ENCODE measurements at places on chromosomes 16 and 17.

DNA sequence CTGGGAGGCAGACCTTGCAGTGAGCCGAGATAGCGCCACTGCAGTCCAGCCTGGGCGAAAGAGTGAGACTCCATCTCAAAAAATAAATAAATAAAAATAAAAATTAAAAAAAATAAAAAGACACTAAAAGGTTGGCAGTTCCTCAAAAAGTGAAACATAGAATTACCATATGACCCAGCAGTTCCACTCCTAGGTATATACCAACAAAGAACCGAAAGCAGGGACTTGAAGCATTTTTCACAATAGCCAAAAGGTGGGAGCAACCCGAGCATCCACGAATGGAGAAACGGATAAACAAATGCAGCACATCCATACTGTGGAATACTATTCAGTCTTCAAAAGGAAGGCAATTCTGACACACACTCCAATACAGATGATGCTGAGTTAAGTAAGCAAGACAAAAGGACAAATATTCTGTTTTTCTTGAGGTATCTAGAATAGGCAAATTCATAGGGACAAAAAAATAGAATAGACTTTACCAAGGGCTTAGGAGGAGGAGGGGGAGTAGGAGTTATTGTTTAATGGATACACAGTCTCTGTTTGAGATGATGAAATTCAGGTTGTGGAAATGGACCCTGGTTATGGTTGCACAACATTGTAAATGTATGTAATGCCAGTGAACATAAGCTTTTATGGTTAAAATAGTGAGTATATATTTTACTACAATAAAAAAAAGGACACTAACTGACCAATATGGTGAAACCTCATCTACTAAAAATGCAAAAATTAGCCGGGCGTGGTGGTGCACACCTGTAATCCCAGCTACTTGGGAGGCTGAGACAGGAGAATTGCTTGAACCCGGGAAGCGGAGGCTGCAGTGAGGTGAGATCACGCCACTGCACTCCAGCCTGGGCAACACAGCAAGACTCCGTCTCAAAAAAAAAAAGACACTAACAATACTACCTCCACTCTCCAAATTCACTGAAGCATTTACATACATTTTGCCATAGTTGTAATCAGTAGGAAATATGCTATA is 27.0 kb upstream of the SLC35B1 start:
- no peak for DNase-seq

GRCh38 chr17:29252101-29252791 is 5.6 kb downstream of the CRYBA1 start:
- DNase-seq, result no peak

DNA sequence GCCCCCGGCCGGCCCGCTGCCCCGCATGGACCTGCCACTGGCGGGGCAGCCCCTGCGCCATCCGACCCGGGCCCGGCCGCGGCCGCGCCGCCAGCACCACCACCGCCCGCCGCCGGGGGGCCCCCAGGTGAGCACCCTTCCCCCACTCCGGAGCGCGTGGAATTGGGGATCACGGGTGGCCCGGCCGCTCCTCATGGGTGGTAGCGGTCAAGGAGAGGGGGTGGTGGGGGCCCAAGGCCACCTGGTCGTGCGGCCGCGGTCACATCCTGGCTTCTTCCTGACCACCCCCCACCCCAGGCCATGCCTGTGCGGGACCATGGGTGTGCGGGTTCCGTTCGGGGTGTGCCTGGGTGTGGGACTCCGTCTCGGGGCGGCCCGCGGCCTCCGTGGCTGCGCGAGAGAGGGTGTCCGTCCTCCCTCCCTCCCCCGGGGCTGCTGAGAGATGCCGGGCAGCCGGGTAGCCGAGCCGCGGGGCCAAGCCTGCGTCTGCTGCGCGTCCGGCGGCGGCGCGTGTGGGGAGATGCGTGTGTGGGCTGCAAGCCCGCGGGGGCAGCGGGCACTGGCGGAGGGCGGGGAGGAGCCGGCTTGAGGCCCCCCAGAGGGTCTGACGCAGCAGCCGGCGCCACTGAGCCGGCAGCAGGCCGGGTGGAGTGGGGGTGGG is 6.8 kb downstream of the ACD start:
- peak; percentile 65 for DNase-seq

- no peak for DNase-seq
Measured at GRCh38 chr16:49754495-49755312, 101.2 kb downstream of the ZNF423 start.

DNA sequence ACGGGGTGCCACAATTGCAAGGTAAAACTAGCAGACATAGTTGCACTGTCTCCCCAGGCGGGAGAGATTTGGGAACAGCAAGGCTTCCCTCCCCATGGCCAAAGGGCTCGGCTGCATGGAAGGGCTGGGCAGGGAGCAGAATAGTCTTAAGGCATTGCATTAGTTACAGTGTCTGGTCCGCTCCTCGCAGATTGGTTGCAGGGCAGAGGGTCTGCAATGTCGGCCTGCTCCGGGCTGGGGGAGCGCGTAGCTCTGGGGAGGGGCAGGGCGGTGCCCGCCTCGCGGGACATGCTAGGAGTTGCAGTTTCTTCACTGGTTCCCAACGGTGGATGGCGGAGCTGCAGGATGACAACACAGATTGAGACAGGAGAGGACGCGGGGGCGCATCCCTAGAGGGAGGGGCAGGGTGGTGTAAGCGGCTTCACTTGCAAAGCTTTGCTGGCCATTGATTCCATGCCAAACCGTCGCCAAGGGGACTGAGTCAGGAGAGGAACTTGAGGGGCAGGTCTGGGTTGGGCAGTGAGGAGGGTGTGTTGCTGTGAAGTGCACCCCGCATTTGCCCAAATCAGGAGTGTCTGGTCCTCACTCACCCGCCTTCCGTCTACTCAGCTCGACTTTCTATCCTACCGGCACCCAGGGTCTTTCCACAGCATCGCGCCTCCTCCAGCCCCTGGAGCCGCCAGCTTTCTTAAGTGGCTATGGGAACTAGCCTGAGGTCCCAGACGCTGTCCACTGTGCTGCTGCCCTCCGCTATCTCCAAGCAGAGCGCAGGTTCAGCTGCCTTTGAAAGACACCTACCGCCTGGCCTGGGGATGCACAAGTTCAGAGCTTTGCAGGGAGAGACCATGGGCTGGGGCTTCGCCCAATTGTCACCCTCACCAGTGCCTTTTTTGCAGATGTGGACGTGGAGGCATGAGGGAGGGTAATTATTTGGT is 1748.9 kb downstream of the TP53TG3F start:
- DNase-seq, result no peak

- peak; percentile 30 for DNase-seq
Measured at GRCh38 chr16:59632276-59632855, 898.2 kb upstream of the GOT2 start.

GRCh38 chr16:78490847-78491246 is 391.4 kb downstream of the WWOX start:
- no peak for DNase-seq

DNA sequence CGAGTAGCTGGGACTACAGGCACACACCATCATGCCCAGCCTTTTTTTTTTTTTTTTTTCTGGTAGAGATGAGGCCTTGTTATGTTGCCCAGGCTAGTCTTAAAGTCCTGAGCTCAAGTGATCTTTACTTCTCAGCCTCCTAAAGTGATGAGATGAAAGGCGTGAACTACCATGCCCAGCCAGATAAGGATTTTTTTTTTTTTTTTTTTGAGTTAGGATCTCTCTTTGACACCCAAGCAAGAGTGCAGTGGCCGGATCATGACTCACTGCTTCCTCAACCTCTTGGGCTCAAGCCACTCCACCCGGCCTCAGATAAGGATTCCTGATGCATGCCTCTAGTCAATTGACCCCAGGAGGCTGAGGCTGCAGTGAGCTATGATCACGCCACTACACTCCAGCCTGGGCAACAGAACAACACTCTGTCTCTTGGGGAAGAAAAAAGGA is 11.2 kb upstream of the PLEKHG4 start:
- DNase-seq, result peak; percentile 80

- no peak for DNase-seq
Measured at GRCh38 chr16:1208239-1208830, 16.7 kb downstream of the TPSG1 start.

DNA sequence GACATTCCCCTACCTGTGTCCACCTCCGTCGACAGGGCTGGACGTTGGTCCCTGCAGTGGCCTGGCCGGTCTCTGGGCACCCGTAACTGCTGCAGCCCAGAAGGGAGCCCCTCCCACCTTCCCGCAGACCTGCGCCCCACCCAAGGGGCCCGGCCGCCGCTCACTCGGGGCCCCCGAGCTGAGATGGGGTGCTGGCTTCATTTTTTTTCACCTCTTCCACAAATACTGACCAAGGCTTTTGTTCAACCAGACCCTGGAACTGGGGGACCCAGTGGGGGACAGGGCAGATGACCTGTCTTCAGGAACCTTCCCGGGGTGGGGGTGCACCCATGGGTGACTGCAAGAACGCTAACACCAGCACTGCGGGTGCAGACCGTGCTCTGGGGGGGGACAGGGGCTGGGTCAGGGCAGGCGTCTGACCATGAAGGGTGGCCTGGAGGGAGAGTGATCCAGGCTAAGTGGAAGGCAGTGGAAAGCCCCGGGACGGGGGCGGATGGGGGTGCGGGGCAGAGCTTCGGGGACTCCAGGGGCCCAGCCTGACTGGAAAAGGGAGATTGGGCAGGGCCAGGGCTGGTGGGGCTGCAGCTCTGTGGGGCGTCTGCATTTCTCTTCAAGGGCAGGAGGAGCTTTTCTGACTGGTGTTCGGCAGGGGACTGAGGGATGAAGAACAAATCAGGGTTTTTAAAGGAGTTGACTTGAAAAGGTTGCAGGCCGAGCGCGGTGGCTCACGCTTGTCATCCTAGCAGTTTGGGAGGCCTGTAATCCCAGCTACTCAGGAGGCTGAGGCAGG is 42.3 kb downstream of the SLC7A5 start:
- DNase-seq, result no peak

DNA sequence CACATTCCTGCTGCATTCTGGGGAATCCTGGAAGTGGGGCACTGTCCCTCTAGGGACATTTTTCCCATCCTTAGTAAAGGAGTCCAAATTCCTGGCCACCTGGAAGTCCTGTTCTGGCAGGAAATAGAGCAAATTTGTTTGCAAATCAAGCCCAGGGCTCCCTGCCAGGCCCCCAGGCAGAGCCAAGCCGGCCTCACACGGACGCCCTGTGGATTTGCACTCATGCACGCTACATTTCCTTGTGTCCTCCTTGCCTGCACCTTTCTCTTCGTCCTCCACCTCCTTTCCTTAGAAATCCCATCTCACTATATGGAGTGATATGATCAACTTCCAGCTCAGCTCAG is 7.0 kb upstream of the CALB2 start:
- no peak for DNase-seq

- no peak for DNase-seq
Measured at GRCh38 chr16:57473176-57473840, 10.8 kb downstream of the POLR2C start.

GRCh38 chr16:28250999-28251398 is 39.2 kb upstream of the XPO6 start:
- DNase-seq, result no peak

DNA sequence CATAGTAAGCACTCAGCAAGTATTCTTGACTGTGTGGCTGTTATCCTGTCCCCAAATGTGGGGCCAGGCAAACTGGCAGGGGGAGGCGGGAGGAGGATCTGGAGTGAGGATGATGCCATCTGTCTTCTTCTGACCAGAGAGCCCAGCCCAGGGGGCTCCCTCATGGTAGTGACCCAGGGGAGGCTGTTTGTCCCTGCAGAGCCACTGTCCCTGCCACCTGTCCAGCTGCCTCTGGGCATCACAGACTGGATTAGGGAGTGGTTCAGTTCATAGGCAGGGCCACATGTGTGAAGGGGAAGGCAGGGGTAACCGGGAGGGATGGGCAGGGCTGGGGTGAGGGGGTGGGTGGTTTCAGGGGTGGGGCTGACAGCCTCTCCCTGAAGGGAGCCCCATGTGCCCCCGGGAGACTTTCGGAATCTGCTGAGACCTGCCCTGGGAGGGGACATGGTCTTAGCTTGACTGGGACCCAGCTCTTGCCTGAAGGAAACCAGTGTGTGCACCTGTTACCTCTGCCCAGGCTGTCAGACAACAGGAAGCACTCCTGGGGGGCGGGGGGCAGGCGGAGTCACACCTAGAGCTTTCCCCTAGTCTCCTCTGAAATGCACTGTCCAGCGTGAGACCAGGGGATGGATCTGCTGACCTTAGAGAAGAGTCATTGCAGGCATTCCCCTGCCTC is 15.2 kb downstream of the ARHGAP23 start:
- DNase-seq, result no peak

GRCh38 chr16:86625029-86625428 is 46.7 kb downstream of the FOXL1 start:
- no peak for DNase-seq

DNA sequence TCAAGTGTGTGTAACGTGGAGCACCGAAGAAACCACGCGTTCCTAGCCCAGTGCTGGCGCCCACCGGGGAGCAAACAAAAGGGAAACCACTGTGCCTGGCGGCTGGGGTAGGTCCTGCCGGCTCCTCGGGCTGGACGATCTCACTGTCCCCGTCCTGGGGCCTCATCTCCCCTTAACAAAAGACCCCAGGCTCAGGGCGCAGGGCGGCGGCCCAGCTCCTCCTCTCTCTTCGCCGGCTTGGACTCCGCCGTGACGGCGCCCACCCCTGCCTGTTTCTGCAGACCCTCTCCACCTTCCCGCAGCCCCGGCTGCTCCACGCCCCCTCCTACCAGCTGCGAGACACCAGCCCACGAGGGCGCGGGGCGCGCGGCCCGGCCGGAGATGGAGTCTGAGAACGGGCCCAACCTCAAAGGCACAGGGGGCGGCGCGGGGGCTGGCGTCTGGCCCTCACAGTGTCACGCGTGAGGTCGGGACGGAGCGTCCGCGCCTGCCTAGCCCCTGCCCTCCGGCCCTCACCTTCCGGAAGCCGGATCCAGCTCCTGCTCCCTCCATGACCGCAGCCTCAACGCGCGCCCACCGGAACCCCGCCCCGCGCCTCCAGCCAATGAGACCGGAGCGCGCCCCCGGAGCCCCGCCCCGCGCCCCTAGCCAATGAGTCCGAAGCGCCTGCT is at the start of gene CENPX:
Gene CENPX, minus strand, starts transcription at position 569 of the 671 bp plus-strand sequence. Its CDS starts 17 bp downstream, at position 552.
- no peak for DNase-seq

DNA sequence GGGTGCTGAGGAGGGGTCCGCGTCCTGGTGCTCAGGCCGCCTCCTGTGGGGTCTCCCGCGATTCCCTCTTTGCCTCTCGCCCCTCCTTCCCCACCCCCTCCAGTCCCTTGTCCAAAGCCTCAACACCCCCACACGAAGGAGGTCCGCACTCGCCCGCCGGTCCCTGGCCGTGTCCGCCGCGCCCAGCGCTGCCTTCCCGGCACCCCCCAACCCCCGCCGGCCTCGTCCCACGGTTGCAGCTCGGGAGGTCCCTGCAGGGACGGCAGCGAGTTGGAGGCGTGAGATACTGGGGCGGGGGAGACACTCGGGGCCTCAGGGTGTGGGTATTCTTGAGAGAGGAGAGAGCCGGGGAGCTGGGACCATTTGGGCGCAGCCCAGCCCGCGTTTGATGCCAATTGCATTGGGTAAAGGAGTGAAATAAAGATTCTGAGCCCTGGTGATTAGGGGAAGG is 468 bp downstream of the FLYWCH2 start:
- peak; percentile 40 for DNase-seq

Measured in AG08396 (cell line).